ENCODE measurements at places on chromosomes 3 and 15.

- DNase-seq = no peak
Observed at GRCh38 chr3:90095811-90096210, 988.4 kb downstream of the EPHA3 start.

GRCh38 chr3:196177967-196178366 lies 33.2 kb downstream of the ZDHHC19 start:
- DNase-seq = no peak

- no peak for DNase-seq
Observed at GRCh38 chr3:108486941-108487340, 23.5 kb downstream of the MYH15 start.

DNA sequence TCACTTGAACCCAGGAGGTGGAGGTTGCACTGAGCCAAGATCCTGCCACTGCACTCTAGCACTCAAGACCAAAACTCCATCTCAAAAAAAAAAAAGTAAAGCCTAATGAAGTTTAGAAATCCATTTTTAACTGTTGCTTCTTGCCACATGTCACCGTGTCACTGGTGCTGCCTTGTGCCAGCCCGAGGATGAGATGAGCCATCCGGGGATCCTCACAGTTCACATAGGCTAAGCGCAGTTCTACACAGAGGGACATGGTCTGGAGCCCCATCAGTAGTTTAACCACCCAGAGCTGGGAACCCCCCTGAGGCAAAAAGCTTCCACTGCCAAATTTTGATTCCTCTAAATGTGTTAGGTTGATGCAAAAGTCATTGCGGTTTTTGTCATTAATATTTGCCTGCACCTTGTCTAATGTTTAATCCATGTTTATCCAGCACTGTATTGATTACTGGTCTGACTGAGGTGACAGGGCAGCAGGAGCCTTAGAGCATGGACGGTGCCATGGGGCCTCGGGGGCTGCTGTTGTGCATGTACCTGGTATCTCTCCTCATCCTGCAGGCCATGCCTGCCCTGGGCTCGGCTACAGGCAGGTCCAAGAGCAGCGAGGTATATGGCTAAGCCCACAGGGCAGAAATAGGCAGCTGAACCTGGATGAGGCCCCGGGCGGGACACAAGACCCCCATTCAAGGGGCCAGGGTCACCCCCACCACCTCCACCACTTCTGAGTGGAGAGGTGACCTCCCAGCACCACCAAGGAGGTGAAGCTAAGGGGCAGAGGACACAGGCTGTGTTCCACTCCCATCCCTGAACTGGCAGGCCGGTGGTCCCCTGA lies at the start of gene ITIH1:
Gene ITIH1, plus strand, starts transcription at position 473 of the 832 bp plus-strand sequence. Its CDS starts 17 bp downstream, at position 490.
- no peak for DNase-seq

DNA sequence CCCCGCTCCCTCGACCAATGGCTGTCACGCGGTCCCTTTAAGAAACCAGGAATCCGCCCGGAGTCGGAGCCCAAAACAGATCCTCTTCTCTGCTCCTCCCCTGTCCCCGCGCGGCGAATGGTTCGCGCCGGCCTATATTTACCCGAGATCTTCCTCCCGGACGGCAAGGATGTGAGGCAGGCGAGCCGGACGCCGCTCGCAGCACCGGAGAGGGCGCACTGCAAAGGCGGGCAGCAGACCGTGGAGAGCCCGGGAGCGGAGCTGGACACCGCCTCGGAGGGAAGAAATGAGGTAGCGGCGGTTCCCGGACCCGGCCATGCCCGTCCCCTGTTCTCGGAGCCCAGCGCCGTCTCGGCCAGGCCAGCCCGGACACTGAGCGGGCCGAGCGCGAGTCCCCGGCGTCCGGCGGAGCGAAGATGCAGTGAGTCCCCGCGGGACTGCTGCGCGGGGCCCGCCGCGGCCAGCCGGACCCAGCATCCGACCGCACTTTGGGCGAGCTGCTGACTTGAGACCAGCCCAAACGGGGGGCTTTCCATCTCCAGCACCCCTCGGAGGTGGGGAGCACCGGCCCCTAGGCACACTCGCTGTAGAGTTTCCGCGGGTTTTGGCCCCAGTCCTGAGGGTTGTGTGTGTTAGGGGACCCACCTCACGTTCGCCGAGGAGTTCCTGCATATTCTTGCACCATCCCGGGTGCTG lies at the start of gene FAM43A:
Gene FAM43A, plus strand, starts transcription at position 166 of the 696 bp plus-strand sequence. CDS start 944 bp downstream, outside the sequence.
- DNase-seq = no peak

DNA sequence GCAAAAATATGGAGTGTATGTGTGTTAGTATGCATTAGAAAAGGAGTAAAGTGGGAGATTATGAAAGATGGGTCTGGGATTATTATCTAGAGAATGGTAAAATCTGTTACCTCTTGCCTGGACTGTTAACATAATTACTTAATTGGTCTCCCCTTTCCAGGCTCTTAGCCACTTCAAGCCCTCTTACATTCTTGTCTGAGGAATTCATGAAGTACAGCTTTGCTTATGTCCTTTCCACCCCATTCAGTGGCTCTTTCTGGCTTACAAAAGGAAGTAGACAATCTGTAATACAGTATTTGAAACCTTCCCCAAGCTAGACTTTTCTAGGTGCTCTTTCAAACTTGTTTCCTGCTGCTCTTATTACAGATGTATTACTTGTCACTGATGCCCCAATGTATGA lies 129.8 kb downstream of the MBNL1 start:
- no peak for DNase-seq

GRCh38 chr15:95825208-95825607 lies 505.3 kb upstream of the NR2F2 start:
- DNase-seq = no peak

GRCh38 chr3:50652709-50653108 lies 22.0 kb upstream of the DOCK3 start:
- DNase-seq = no peak

GRCh38 chr3:194827486-194827885 lies 141.8 kb downstream of the FAM43A start:
- DNase-seq = no peak

DNA sequence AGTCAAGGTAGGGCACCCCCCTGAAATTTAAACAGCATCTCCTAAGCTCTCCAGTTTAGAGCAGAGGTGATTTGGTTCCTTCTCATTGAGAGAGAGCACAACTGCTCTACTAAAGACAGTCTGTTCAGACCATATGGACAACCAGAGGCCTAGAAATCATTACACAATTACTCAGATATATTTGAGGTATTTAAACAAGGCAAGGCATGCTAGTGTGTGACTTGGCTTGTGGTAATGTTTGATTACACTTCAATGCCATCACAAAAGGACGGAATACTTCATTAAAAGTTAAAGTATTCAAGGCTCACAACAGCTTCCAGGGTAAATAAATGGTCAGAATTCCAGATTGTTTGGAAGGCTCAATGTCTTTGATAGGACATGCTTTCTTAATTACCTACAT lies 110.2 kb downstream of the LRTM1 start:
- DNase-seq = no peak

Measured in cortex of kidney (tissue), 1 donor.